ELR (cell line): ENCODE measurements at places on chromosomes 12 and 14.

- no peak for DNase-seq
Measured at GRCh38 chr12:97181571-97182265, 274.7 kb downstream of the NEDD1 start.

- no peak for DNase-seq
Measured at GRCh38 chr12:29599381-29599780, 101.9 kb upstream of the OVCH1 start.

- DNase-seq: no peak
Measured at GRCh38 chr14:100776681-100777365, 49.1 kb upstream of the MEG3 start.

GRCh38 chr14:68510201-68511128 is 282.4 kb downstream of the ZFP36L1 start:
- DNase-seq: no peak
